ENCODE measurements at places on chromosomes 13 and 19.
A peak's percentile ranks its signal among the peaks of the same experiment; 100 is the strongest.

DNA sequence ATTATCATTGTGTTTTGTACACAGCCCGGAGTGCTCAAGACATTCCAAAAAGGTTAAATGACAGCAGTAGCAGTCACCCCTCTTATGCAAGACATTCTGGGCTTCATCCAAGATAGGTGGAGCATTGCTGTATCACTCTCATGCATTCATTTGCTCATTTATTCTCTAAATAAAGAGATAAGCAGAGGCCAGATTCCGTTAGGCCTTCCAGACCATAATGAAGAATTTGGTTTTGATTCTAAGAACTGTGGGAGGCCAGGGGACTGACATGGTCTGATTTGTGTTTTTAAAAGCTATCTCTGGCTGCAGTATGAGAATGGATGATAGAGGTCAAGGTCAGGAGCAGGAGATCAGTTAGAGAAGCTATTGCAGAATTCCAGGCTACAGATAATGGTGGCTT, 145.8 kb downstream of the KCNRG start:
- no peak for DNase-seq

- peak; percentile 35 for DNase-seq
Observed at GRCh38 chr19:30226464-30227011, 145.6 kb upstream of the ZNF536 start.

- no peak for DNase-seq
Observed at GRCh38 chr13:63438951-63439350, 2023.3 kb upstream of the PCDH20 start.

DNA sequence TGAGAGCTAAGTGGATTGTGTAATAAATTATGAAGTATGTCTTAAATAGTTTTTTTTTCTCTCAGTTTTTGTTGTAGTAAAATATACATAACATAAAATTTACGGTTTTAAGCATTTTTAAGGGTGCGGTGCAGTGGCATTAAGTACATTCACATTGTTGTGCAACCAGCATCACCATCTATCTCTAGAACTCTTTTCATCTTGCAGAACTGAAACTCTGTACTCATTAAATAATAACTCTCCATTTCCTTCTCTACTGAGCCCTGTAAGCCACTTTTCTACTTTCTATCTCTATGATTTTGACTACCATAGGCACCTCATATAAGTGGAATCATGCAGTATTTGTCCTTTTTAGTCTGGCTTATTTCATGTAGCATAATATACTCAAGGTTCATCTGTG, 87.1 kb downstream of the GJA3 start:
- no peak for DNase-seq

GRCh38 chr13:106151056-106151699, 384.3 kb downstream of the EFNB2 start:
- DNase-seq: no peak

DNA sequence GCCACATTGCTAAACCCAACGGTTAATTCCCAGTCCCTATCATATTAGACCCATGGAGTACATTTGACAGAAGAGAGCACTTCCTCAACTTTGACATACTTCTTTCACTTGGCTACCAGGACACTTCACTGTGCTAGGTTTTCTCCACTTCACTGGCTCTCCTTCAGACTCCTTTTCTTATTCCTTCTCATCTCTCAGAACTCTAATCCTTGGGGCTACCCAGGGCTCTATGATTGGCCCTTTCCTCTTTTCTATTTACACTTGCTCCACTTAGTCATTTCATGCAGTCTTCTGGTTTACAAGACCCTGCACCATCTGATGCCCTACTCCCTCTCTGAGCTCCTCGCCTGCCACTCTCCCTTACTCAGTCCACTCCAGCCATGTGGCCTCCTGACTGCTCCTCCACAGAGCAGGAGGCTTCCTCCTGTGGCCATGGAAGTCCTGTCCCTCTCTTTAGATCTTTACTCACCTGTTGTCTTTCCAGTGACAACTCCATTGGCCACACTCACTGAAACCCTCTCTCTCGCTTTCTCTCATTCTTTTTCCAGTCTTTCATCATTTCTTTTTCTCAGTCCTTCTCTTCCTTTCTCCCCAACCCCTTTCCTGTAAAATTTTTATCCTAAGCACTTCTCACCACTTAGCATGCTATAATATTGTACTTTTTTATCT, 90.4 kb downstream of the TBC1D4 start:
- no peak for DNase-seq

DNA sequence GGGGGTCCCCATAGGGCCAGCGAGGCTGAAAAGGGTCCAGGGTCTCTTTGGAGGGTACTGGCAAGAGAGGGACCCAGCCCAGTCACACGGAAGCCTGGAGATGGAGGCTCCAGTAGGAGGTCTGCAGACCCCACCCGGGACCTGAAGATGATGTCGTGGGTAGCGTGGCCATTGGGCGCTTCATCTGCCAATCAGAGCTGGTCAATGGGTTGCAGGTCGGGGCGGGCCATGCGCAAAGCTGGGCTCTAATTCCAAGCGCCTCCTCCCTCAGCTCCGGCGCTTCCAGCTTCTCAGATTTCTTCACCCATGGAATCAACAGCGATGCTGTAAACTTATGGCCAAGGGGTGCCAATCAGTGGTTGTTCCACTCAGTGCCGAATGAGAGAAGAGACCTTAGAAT, 10.9 kb downstream of the SIGLEC12 start:
- DNase-seq: no peak

DNA sequence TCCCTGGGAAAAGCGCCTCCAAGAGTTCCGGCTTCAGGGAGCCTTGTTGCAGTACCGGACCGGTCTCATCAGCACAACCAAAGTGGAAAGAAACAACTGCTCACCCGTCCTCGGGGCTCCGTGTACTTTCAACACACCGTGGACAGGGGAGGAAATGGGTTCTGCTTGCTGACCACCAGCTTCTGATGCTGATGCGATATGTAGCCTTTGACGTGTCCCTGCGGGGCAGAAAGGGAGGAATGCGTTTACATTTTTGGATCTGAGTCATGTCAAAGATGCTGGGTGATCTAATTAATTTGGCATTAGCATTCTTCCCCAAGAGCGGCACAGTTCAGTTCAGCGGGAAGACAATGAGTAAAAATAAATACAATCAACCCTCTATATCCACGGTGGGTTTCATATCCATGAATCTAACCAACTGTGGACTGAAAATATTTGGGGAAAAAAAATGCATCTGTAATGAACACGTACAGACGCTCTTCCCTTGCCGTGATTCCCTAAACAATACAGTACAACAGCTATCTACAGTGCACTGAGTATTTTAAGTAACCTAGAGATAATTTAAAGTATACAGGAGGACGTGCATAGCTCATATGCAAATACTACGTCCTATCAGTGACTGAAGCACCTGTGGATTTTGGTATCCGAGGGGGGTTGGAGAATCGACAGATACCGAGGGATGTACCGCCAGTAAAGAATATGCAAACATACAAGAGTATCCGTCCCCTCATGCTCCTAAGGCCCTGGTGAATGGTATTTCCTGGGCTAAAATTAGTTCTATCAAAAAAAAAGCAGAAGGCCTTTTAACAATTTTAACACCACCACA, 19.8 kb downstream of the PROZ start:
- DNase-seq: no peak

- DNase-seq: no peak
Observed at GRCh38 chr19:51082611-51083010, at the start of gene KLK14. Gene KLK14 (minus strand): TSS chr19:51082887. CDS start chr19:51082614, 273 bp downstream.

GRCh38 chr13:73278186-73278585, 219.4 kb downstream of the KLF5 start:
- no peak for DNase-seq

- no peak for DNase-seq
Observed at GRCh38 chr13:20782116-20782708, 8.5 kb upstream of the EEF1AKMT1 start.

DNA sequence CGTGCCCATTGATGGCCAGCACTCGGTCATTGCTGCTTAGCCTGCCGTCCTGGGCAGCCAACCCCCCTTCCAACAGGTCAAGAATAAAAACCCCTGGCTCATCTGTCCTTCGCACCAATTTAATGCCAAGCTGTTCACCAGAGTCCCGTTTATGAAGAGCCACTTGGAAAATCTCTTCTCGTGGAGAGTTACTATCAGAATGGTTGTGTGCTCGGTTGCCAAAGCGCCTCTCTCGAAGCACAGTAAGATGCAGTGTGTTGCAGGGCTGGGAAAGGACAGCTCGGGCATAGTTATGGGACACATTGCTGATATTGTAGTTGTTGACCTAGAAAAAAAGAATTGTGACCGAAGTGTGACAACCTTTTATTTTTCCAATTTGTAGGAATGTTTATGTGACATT, 57.9 kb downstream of the LNX2 start:
- no peak for DNase-seq

DNA sequence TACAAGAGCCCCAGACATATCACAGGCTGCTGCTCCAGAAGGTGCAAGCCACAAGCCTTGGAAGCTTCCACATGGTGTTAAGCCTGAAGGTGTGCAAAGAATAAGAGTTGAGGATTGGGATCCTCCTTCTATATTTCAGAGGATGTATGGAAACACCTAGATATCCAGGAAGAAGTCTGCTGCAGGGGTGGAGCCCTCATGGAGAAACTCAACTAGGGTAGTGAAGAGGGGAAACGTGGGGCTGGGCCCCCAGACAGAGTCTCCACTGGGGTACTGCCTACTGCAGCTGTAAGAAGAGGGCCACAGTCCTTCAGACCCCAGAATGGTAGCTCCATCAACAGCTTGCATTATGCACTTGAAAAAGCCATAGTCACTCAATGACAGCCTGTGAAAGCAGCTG, 1444.0 kb downstream of the SLITRK1 start:
- DNase-seq: no peak

- no peak for DNase-seq
Observed at GRCh38 chr19:6047741-6048251, 62.5 kb downstream of the RFX2 start.

GRCh38 chr13:94988654-94989053, 276.3 kb upstream of the SOX21 start:
- DNase-seq: no peak
